Right lung (tissue), 10 donors: ENCODE measurements at places on chromosomes 6 and 20. TPM values are rescaled to one million over a fixed set of nuclear protein-coding genes. Genes with fewer than 3 reads are reported as not detected.
A peak's percentile ranks its signal among the peaks of the same experiment; 100 is the strongest.

AVP gene
- polyA plus RNA-seq, result not detected

EYA2 gene
- 2.4 TPM for polyA plus RNA-seq

DNA sequence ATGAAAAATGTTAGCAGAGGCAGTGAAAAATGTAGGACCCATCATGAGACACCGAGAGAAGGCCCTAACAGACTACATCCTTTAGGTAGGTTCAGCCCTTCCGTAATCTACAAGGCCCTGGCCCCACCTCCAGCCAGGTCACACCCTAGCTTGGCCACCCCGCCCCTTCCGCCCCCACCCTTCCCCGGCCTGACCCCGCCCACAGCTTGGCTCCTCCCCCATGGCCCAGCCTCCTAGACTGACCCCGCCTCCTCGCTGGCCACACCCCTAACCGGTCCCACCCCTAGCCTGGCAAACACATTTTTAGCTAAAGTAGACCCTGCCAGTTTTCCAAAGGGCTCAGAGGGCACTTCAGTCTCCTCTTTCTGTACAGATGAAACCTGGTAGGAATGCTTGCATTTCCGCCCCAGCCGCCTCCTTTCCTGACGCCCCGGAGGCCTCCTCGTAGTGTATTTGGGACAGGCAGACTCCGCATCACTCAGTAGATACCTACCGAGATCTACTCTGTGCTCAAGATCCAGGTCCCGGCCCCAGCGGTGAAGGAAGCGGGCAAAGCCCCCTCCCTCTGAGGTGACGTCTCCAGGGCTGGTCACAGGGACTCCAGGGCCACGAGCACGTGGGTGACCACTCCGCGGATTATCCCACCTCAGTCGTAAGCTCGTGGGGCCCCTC is 443.5 kb downstream of the PREX1 start:
- no peak for DNase-seq

- DNase-seq, result no peak
Observed at GRCh38 chr6:85482905-85483700, 33.2 kb downstream of the NT5E start.

- DNase-seq, result no peak
Observed at GRCh38 chr6:95413789-95414188, 163.5 kb upstream of the MANEA start.

GRCh38 chr20:56391037-56391436 is 978 bp downstream of the AURKA start:
- no peak for DNase-seq

DNA sequence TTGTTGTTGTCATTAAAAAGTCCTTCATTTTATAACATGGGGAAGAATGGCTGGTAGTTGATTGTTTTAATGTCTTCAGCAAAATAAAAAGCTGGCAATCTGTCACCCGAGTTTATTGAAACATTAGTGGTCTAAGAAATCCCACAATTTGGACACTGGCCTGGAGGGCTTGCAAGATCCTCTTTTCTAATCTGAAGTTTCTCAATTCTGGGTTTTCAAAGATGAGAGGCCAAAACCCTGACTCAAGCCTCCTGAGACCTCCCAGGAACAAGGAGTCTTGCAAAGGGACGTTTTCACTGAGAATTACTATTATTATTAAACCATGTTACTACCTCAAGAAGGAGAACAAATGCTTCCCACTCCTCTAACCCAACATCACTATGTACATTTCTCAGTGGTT is 19.5 kb downstream of the MAP1LC3A start:
- DNase-seq, result peak; percentile 28

DNA sequence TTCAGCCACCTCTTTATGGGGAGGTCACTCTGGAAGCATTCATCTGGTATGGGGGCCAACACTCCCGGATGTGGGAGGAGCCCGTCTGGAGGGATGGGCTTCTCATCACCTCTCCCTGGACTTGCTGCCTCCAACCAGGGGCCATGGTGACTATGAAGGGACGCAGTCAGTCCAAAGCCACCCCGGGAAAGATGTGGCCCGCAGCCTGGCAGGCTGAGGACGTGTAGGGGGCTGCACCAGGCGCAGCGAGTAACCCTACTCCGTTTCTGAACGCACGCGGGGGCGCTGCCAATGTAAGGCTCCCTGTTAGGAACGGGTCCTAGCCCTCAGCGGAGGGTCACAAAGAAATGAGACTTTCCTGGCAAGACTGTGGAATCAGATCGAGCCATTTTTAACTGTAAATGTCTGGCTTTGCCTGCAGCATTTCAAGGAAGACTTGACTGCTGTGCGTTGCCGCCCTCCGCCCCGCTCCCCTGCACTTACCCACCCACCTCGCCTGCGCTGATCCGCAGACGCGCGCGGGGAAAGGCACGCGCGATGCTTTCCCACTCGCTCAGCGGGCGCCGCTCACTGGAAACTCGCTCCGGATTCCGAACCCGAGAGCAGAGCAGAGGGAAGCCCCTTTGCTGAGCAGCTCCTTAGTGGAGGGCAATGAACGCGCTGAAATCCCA is 55.1 kb downstream of the IL20RA start:
- DNase-seq, result peak; percentile 52

DNA sequence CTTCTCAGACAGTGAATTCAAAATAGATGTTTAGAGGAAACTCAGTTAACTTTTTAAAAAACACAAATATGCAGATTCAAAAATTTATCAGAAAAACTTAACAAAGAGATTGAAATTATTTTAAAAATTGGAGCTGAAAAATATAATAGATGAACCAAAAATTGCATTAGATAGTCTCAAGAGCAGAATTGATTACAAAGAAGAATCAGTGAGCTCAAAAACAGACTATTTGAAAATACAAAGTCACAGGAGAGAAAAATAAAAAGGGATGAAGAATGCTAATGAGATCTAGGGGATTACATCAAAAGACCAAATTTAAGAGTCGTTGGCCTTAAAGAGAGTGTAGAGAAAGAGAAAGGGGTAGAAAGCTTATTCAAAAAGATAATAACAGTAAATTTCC is 700.5 kb downstream of the COL12A1 start:
- no peak for DNase-seq

- DNase-seq, result peak; percentile 43
Observed at GRCh38 chr20:34112600-34113101, 608 bp upstream of the EIF2S2 start.
